Mucosa of descending colon (tissue), 3 donors: ENCODE measurements at places on chromosomes 16 and 17. TPM values are rescaled to one million over a fixed set of nuclear protein-coding genes. Genes with fewer than 3 reads are reported as not detected.

The TP53TG3B gene
- total RNA-seq, result not detected

The GGA3 gene
- total RNA-seq, result 54.8 TPM

The EIF3C gene
- total RNA-seq, result 526 TPM

The MT1E gene
- 237 TPM for total RNA-seq

The ABCA10 gene
- total RNA-seq, result 6.1 TPM

The GRB2 gene
- total RNA-seq, result 102 TPM

The TBC1D3K gene
- total RNA-seq, result not detected

The ST6GALNAC1 gene
- total RNA-seq, result 336 TPM

The TK2 gene
- 14.4 TPM for total RNA-seq

The NLRC5 gene
- total RNA-seq, result 113 TPM

The KIF2B gene
- total RNA-seq, result not detected

The BRIP1 gene
- 7.4 TPM for total RNA-seq

The KRT39 gene
- total RNA-seq, result 0.52 TPM

The C17orf113 gene
- total RNA-seq, result 2.0 TPM

The IL17C gene
- not detected for total RNA-seq

The HEXIM1 gene
- total RNA-seq, result 98.2 TPM

The RAB37 gene
- total RNA-seq, result 9.0 TPM

The KRT16 gene
- not detected for total RNA-seq

The WFDC1 gene
- 10.9 TPM for total RNA-seq

The FAM171A2 gene
- total RNA-seq, result 0.31 TPM

The ARHGDIG gene
- 6.8 TPM for total RNA-seq

The AANAT gene
- not detected for total RNA-seq

The IFI35 gene
- total RNA-seq, result 58.2 TPM

The MRPL12 gene
- 109 TPM for total RNA-seq

The KRT37 gene
- not detected for total RNA-seq

The GP1BA gene
- not detected for total RNA-seq

The RRN3 gene
- 20.2 TPM for total RNA-seq

The UTP18 gene
- 12.6 TPM for total RNA-seq

The DUXB gene
- not detected for total RNA-seq

The CDR2L gene
- total RNA-seq, result 14.0 TPM

The MPP2 gene
- 0.55 TPM for total RNA-seq

The KRTAP4-3 gene
- not detected for total RNA-seq

The CLEC18B gene
- 1.1 TPM for total RNA-seq

The POLR2A gene
- total RNA-seq, result 124 TPM

The C1QTNF8 gene
- not detected for total RNA-seq

The SCN4A gene
- 0.10 TPM for total RNA-seq

The OR2C1 gene
- total RNA-seq, result not detected

The JMJD8 gene
- total RNA-seq, result 39.5 TPM

The ABCC12 gene
- total RNA-seq, result not detected

The SLC52A1 gene
- 3.0 TPM for total RNA-seq
